ENCODE measurements at places on chromosomes 3 and 15.

DNA sequence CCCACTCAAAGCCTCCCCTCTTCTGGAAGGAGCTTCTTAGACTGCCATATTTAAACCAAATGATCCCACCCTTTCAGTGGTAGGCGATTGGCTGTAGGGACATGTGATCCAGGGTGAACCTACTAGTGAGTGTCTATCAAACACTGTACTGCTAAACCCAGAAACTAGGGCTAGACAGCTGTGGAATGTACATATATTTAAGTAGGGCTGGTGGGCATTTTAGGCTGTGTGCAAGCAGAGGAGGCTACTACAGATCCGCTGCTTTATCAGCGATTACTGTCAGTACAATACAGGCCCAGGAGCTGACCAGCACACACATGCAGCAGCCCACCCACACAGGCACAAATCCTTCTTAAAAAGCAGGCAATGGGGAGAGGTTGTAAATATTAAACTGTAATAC, 15.4 kb upstream of the LARP6 start:
- DNase-seq = no peak

DNA sequence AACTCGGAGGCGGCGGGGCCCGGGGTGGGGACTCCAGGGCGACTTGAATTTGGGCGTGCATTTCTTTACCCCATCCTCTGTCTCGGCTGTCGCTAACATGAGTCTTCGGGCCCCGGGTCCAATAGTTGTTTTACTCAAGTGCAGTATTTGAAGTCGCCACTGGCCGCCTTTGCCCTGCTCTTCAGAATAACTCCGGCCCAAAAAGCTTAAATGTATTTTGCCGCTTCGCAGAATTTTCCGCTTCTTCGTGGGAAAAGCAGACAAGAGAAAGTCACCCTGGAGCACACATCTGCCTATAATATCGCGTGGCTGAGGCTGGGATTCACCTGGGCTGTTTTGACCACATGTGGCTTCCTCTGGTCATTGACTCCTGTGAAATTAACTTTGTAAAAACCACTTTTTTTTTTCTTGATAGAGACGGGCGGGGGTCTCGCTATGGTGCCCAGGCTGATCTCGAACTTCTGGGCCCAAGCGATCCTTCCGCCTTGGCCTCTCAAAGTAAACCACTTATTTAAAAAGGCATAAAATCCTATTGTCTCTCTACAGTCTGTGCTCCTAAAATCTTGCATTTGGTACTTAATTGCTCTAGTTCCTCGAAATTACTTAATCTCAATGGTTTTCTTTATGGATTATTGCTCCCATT, 676 bp downstream of the CNOT10 start:
- DNase-seq = no peak

- no peak for DNase-seq
These were observed 151.0 kb downstream of the MBNL1 start for GRCh38 chr3:152419748-152420147.

- no peak for DNase-seq
These were observed 16.1 kb upstream of the TFG start for GRCh38 chr3:100693225-100693624.

- no peak for DNase-seq
These were observed 28.2 kb downstream of the TPM1 start for GRCh38 chr15:63070681-63071129.

GRCh38 chr3:136385457-136385856, 135.3 kb downstream of the PCCB start:
- DNase-seq = no peak

DNA sequence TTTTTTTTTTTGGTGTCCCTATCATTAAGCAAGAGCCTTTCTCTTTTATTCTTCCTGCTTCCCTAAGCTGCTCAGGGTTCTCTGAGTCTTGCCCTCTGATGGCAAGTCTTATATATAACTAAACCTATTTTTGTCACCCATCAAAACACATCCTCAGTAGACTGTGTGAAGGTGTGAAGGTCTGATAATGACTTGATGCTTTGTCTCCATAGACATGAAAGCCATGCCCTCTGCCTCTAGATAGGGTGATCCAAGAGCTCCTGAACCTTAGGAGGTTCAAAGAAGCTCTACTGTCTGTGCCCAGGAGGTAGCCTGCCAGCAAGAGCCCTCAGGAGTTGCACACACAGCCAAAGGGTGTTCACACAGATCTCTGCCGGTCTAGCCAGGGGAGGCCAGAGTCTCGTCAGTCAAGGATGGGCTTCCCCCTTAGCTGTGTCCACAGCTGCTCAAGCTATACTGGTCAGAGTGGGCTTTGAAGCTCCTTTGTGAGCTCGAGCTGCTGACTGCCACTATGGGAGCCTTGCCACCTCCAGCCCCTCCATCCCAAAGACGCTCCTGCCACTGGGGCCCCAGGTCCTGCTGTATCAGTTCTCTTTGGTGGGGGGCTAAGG, 13.1 kb upstream of the SNX22 start:
- DNase-seq = no peak

- no peak for DNase-seq
These were observed 54.3 kb downstream of the OXNAD1 start for GRCh38 chr3:16319307-16319706.

DNA sequence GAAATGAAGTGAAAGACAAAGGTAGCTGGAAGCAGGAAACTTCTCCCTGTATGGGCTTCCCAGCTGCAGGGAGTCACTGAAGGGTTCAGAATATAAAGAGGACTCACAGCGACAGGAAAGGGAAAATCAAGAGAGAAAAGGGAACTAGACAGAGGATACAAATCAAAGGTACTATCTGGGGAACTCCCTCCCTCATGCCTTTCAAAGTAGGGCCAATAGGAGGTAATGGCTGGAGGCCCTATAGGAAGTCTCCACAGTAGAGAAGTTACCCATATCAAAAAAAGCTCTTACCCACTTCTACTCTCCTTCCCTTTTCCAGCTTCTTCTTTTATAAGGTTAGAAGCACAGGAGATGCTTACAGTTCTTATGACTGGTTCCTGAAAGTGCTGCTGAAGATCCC, 43.5 kb downstream of the FMN1 start:
- no peak for DNase-seq
